Natural killer cell treated with Interleukin-12 subunit alpha and Interleukin-12 subunit beta and Interleukin-15 and Interleukin-18, amount 100 ng/mL, for 72 hours (primary cell): ENCODE measurements at places on chromosomes 16 and 17.

DNA sequence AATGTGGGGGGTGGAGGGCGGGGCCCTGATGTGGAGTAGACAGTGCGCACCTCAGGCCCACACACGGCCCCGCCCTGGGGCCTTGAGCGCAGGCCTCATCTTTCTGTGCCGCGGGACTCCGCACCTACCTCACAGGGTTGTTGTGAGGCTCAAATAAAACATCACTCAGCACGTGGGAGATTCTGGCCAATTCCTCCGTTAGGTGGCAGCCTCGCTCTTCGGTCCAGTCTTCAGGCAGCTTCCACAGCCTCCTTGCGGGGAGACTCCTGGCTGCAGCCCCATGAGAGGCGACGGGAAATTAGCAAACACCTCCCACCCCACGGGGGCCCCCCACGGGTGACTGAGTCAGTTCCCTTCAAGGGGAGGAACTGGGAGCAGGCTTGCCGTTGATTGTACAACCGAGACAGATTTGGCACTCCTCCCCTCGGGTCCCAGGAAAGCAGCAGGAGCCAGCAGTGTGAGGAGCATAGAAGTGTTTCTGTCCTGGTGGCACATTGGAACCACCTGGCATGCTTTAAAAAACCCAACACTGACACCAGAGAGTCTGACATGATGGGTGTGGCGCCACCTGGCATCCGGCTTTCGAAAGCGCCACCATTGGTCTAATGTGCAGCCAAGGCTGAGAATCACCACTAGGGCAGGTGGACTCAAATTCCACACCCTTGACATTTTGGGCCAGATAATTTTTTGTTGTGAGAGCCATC, 7.6 kb downstream of the MRM1 start:
- H3K4me1 ChIP-seq = peaks cover 29% of the 10 kb centered on the region
- no peaks in the 10 kb centered on the region for H3K27me3 ChIP-seq
- no peak overlapping the region for H3K27ac ChIP-seq
- peaks cover 4% of the 10 kb centered on the region for H3K36me3 ChIP-seq
- no peak for DNase-seq

DNA sequence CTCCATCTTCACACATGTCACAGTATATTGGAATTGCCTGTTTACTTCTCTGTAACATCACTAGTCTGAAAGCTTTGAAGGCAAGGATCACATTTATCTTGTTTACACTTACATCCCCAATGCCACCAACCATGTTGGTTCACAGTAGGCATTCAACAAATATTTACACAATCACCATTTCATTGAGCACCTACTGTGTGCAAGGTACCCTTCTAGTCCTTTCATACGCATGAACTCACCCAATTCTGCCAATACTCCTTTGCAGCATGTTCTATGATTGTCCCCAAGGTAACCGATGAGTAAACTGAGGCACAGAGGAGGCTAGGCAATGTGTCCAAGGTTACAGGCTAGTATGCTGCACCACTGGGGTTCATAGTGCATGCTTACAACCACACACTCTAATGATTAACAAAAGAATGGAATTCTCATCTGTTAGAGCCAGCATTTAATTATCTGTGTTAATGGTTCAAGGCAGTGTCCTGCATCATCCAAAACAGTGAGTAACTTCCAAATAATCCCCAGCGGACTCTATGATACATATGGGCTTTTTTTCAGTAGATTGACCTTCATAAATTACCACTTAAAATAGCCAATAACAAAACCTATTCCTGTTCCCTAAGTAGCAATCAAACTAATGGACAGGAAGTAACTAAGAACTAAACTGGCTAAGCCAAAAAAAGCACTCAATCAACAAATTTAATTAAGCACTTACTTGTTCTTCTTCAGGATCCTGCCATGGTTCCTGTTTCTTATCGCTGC, 364.5 kb upstream of the XYLT1 start:
- H3K36me3 ChIP-seq = no peaks in the 10 kb centered on the region
- no peak overlapping the region for H3K4me3 ChIP-seq
- H3K27ac ChIP-seq = no peak overlapping the region
- no peak for DNase-seq
- H3K27me3 ChIP-seq = peaks cover 19% of the 10 kb centered on the region

GRCh38 chr16:70715055-70715858, 29.4 kb upstream of the MTSS2 start:
- no peak overlapping the region for H3K27ac ChIP-seq
- DNase-seq = no peak
- peaks cover 4% of the 10 kb centered on the region for H3K36me3 ChIP-seq
- no peaks in the 10 kb centered on the region for H3K27me3 ChIP-seq

DNA sequence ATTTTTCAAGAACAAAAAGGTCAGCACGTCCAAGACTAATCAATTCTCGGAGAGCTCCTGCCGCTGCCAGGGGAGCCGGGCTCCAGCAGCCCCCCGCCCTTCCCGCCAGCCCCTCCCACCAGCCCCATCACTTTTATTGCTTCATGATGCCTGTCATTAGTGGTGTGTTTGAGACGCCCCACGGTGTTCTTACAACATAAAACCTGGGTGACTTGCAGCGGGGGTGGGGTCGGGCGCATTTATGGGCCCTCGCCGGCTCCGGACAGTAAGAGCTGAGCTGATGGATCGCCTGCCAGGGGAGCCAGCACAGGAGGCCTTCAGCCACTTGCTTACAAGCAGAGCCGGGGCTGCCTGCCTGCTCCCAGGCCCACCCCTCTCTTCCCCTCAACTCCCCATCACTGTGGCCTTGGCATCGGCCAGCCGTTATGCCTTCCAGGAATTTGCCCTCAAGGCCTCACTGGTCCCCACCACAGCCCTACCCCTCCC, 82.9 kb upstream of the CBX4 start:
- no peaks in the 10 kb centered on the region for H3K4me1 ChIP-seq
- H3K27me3 ChIP-seq = peaks cover 2% of the 10 kb centered on the region
- no peak overlapping the region for H3K27ac ChIP-seq
- H3K36me3 ChIP-seq = no peaks in the 10 kb centered on the region
- H3K4me3 ChIP-seq = peak overlapping the region; percentile 48

DNA sequence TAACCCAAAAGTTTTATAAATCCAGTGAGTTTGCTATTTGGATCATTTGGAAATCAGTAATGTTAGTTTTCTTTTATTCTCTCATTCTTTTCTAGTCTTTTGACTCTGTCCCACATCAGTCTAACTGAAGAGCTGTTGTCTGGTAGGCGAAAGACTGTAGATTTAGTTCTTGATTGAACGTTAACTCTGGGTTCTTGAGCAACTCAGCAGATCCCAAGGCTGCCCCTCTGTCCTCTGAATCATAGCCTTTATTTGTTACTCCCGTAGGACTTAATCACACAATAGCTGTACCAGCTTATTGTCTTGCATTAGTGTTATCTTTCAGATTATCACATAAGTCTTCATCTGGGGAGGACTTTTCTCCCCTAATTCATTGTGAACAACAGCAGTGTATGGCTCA, 119.3 kb upstream of the TOM1L1 start:
- no peak overlapping the region for H3K27ac ChIP-seq
- no peaks in the 10 kb centered on the region for H3K36me3 ChIP-seq
- no peak overlapping the region for H3K4me3 ChIP-seq
- H3K27me3 ChIP-seq = no peaks in the 10 kb centered on the region

GRCh38 chr17:40850293-40850972, 16.6 kb downstream of the KRT12 start:
- no peak for DNase-seq
- H3K27ac ChIP-seq = no peak overlapping the region
- H3K27me3 ChIP-seq = peaks cover 54% of the 10 kb centered on the region
- no peaks in the 10 kb centered on the region for H3K4me1 ChIP-seq
- H3K4me3 ChIP-seq = no peak overlapping the region
- H3K36me3 ChIP-seq = no peaks in the 10 kb centered on the region

DNA sequence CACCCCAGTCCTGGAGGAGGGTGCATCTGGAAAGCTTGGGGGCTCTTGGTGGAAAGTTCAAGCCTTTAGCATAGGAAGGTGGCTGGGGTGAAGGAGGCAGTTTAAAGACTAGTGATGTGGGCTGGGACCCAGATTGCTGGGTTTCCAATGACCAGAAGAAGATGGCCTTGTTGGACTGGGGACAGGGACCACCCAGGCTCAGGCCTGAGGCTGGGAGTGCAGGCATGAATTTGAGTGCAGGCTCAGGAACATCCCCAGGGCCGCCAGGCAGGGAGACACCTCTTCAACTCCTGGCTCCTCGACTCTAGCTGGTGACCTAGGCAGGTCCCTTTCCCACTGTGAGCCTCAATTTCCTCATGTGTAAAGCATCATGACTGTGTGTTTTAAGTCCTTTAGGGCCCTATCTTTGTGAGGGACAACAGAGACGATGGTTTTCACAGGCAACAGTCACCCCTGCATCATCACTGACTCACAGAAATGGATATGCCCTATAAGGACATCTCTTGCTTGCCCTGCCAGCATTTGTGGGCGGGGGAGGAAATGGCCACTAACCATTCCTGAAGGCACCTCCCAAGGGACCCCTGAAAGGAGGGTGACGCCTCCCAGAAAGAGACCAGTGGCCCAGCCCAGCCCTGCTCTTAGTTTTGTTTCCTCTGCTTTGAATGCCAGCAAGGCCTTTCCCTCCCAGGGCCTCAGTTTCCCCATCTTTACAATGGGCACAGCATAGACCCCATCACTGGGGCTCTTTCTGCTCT, 11.1 kb downstream of the NLRC5 start:
- H3K4me3 ChIP-seq = peak overlapping the region; percentile 74
- DNase-seq = peak; percentile 60
- H3K27me3 ChIP-seq = no peaks in the 10 kb centered on the region
- peak overlapping the region; percentile 99 for H3K27ac ChIP-seq
- peaks cover 69% of the 10 kb centered on the region for H3K4me1 ChIP-seq
- H3K36me3 ChIP-seq = peaks cover 11% of the 10 kb centered on the region

DNA sequence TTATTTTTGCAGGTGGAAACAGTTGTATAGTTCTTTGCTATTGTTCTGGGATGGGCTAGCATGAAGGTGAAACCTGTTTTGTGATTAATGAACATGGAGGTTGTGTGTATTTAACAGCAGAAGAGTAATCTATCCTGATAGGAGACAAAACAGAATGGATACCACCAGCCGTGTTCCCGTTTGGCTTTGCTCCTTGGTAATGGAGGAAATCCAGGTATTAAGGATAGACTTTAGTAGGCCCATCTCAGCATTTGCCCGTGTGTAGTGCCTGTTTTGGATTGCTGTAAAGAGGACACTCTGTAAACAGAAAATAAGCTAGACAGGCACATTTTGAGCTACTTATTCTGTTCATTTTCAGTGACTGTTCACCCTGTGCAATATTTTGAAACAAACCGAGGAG, 215.1 kb downstream of the RBFOX1 start:
- H3K27me3 ChIP-seq = no peaks in the 10 kb centered on the region
- no peak for DNase-seq
- no peak overlapping the region for H3K4me3 ChIP-seq

- peaks cover 38% of the 10 kb centered on the region for H3K27me3 ChIP-seq
- DNase-seq = peak; percentile 75
- H3K36me3 ChIP-seq = no peaks in the 10 kb centered on the region
- H3K4me3 ChIP-seq = no peak overlapping the region
- H3K4me1 ChIP-seq = peaks cover 18% of the 10 kb centered on the region
Observed at GRCh38 chr17:15257258-15257788, 7.8 kb downstream of the PMP22 start.

- no peak for DNase-seq
- H3K4me3 ChIP-seq = peak overlapping the region; percentile 60
- H3K27me3 ChIP-seq = no peaks in the 10 kb centered on the region
- H3K4me1 ChIP-seq = peaks cover 18% of the 10 kb centered on the region
- H3K36me3 ChIP-seq = no peaks in the 10 kb centered on the region
Observed at GRCh38 chr17:76681222-76682137, 29.3 kb downstream of the MXRA7 start.

- DNase-seq = no peak
- H3K27me3 ChIP-seq = no peaks in the 10 kb centered on the region
- peaks cover 3% of the 10 kb centered on the region for H3K4me1 ChIP-seq
- H3K4me3 ChIP-seq = no peak overlapping the region
Observed at GRCh38 chr17:51184124-51184523, 17.9 kb downstream of the NME2 start.

DNA sequence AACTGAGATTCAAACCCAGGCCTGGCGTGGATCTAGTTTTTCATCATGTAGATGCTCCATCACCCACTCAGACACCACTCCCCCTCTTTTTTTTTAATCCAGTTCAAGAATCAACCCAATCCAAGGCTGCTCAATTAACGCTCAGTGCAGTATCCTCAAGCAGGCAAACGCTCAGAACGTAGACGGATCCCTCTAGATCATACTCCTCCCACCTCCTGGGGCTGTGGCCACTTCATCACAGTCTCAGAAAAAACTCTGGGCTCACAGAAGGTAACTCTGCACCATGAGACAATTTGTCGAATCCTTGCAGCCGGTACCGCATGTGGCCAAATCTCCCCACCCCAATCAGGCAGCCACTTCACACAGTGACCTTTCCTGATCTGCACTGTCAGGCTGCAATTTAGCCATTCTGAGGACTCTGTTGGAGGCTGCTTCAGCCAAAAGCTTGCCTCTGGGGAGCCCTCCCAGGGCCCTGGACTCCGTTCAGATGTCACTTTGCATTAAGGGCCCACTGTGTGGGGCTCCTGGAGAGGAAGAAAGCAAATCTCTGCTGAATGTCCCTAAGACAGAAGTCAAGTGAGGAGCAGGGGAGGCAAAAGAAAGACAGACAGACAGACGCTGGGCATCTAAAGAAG, 183.5 kb downstream of the XYLT1 start:
- H3K27ac ChIP-seq = no peak overlapping the region
- peaks cover 39% of the 10 kb centered on the region for H3K4me1 ChIP-seq
- H3K27me3 ChIP-seq = no peaks in the 10 kb centered on the region
- no peak overlapping the region for H3K4me3 ChIP-seq
- DNase-seq = no peak

GRCh38 chr16:2496223-2497115, 17.3 kb upstream of the ATP6V0C start:
- H3K36me3 ChIP-seq = no peaks in the 10 kb centered on the region
- H3K4me3 ChIP-seq = no peak overlapping the region
- H3K27ac ChIP-seq = no peak overlapping the region
- no peak for DNase-seq

DNA sequence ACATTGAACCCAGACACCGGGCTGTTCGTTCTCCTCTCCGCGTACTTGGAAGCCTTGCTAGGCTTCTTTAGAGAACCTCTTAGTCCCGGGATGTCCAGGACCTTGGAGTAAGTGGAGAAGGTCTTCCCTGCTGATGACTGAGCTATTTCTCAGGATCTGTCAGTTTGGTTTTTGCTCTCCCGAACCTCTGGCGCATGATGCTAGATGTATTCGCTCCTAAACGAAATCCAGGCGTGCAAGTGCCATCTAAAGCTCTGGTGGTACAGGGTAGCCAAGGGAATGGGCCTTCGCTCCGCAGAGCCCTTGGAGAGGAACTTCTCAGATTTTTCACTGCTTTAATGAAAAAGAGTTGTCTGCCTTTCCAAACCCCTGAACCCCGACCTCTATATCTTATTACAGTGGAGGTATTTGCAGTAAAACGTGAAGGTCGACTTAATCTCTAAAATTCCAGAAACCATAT, 547 bp downstream of the VMP1 start:
- peaks cover 46% of the 10 kb centered on the region for H3K4me1 ChIP-seq
- peak overlapping the region; percentile 95 for H3K4me3 ChIP-seq
- peak overlapping the region; percentile 98 for H3K27ac ChIP-seq
- DNase-seq = no peak
- no peaks in the 10 kb centered on the region for H3K27me3 ChIP-seq
- peaks cover 16% of the 10 kb centered on the region for H3K36me3 ChIP-seq

- H3K27me3 ChIP-seq = no peaks in the 10 kb centered on the region
- H3K36me3 ChIP-seq = peaks cover 4% of the 10 kb centered on the region
- H3K4me3 ChIP-seq = peak overlapping the region; percentile 65
- no peak for DNase-seq
- H3K4me1 ChIP-seq = peaks cover 66% of the 10 kb centered on the region
Observed at GRCh38 chr17:75344666-75345065, 55.4 kb upstream of the SLC25A19 start.
